Stimulated activated CD8-positive, alpha-beta memory T cell treated with anti-CD3 and anti-CD28 coated beads, Interleukin-4, amount 100 ng/mL, for 1 hour (primary cell): ENCODE measurements at places on chromosomes 2 and 18.

- DNase-seq: no peak
Observed at GRCh38 chr2:239440511-239440959, 39.7 kb upstream of the HDAC4 start.

DNA sequence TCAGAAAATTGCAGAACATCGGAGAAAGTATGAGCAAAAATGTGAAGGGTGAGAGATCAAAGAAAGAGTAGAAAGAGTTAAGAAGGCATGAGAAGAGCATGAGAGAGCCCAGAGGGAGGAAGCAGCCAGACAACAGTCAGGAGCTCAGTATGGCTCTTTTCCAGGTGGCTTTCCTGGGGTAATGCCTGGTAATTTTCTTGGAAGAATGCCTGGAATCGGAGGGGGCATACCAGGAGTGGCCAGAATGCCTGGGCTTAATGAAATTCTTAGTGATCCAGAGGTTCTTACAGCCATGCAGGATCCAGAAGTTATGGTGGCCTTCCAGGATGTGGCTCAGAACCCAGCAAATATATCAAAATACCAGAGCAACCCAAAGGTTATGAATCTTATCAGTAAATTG is 271.8 kb upstream of the TFPI start:
- DNase-seq: no peak

- DNase-seq: no peak
Observed at GRCh38 chr2:157043786-157044185, 213.7 kb upstream of the GALNT5 start.

GRCh38 chr2:100185105-100185504 is 42.7 kb upstream of the AFF3 start:
- DNase-seq: no peak

- DNase-seq: no peak
Observed at GRCh38 chr18:8705238-8705960, at the start of gene MTCL1. Gene MTCL1 (plus strand): TSS chr18:8705556. CDS start chr18:8705661, 105 bp downstream.

GRCh38 chr2:119261493-119262225 is 38.0 kb downstream of the STEAP3 start:
- DNase-seq: no peak

GRCh38 chr2:40039549-40039948 is 260.5 kb upstream of the THUMPD2 start:
- DNase-seq: no peak

GRCh38 chr2:43657241-43657640 is 19.0 kb downstream of the C1GALT1C1L start:
- no peak for DNase-seq

- no peak for DNase-seq
Observed at GRCh38 chr2:192007581-192008228, 160.8 kb upstream of the CAVIN2 start.
